ENCODE measurements at places on chromosomes 4 and X.
A peak's percentile ranks its signal among the peaks of the same experiment; 100 is the strongest.

GRCh38 chrX:85107407-85107806 is 103.7 kb downstream of the APOOL start:
- DNase-seq: no peak

- DNase-seq: no peak
Observed at GRCh38 chrX:46819136-46819535, 17.7 kb upstream of the RP2 start.

DNA sequence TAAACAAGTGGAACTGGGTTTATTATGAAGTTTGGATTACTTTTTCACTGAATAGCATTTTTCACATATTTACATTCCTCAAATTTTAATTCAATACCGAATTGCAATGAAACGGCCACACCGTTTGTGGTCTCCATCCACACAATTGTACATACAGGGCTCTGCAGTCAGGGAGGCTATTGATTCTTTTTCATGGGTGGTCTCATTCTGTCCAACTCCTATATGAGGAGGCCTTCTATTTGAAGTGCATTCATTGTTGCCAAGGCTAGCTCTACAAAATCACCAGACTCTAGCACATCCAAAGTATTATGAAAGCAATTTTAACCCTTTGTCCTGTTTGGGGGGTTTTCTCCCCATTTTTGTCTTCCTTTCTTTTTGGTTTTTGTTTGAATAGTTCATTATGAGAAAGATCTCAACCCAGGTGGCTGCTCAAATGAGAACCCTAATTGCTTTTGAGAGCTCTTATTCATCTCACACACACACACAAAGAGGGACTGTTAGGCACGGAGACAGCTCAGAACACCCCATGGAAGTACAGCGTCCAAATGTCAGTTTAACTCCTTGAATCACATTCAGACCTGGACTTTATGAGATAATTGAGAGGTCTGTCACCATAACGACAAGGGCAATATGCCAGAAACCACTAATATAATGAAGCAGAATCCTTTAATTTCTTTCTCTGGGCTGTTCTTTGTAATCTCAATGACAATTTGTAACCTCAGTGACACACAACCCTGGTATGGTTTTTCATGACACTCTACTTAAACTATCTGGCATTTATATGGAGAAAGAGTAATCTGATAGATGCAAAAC is 79.4 kb downstream of the NLGN4X start:
- no peak for DNase-seq

- DNase-seq: peak; percentile 50
Observed at GRCh38 chrX:38960137-38960536, 158.9 kb downstream of the MID1IP1 start.

DNA sequence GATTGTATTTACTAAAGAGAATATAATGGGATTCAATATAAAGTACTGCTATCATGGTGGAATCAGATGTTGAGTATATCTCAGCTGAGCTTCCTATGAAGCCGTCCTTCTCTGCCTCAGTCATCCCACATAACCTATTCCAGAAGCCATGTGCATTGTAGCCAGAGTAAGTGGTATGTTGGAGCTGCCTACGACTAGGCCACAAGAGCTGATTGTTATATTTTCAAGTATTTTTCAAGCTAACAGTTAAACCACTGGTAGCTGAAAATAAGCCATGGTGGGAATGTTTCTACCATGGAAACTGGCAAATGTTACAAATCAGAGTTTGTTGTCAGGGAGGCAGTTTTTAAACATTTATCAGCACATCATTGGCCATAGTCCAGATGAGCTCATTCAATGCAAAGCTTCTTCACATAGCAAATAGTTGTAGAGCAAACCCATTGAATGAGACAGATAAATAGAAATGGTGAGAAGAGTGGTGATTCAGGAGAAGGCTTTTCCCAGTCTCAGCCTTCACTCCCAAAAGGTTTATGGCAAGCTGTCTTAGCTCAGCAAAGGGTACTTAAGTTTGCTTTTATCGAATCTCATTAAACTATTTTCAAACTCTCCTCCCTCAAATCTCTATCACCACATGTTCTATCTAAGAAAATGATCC is 436.4 kb downstream of the PCDH19 start:
- DNase-seq: no peak
